RWPE2 (cell line): ENCODE measurements at places on chromosomes 5 and 9.

DNA sequence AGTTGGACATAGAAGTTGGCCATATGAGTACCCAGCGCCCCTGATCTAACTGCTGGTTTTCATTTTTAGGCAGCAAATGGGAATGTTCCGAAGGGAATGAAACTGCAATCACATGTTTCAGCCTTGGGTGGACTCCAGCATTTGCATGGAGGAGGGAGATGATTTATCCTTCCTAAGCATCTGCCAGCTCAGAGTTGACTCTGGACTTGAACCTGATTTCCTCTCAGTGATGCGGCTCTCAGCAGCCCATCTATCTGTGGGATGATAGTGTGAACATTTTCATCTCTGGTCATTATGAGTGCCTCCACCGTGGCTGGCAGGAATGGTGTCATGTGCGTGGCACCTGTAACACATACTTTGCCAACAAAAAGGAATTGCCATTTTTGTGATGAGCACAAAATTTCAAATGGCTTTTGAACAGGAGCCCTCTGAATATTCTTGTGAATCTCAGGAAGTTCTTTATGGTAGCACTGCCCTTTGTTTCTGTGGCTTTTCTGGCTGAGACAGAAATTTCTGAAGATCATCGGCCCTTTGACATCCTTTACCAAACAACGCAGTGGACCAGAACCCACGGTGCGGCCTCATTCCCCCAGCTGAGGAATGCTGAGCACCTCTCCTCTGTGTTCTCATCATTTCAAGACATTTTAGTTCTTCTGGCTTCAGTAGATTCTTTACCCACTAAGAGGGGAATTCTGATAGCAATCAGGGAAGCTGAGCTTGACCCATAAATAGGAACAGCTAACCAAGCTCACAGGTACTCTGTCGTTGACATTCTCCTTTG, 28.5 kb downstream of the FUBP3 start:
- H3K36me3 ChIP-seq: peaks cover 29% of the 10 kb centered on the region
- H3K27me3 ChIP-seq: no peaks in the 10 kb centered on the region
- H3K4me3 ChIP-seq: no peak overlapping the region
- no peak for DNase-seq
- no peaks in the 10 kb centered on the region for H3K4me1 ChIP-seq

- no peak overlapping the region for H3K27ac ChIP-seq
- peaks cover under 1% of the 10 kb centered on the region for H3K4me1 ChIP-seq
- H3K4me3 ChIP-seq: no peak overlapping the region
- no peak for DNase-seq
- H3K36me3 ChIP-seq: peaks cover 3% of the 10 kb centered on the region
- no peaks in the 10 kb centered on the region for H3K27me3 ChIP-seq
Measured at GRCh38 chr9:127781806-127782205, 3.3 kb upstream of the SH2D3C start.

DNA sequence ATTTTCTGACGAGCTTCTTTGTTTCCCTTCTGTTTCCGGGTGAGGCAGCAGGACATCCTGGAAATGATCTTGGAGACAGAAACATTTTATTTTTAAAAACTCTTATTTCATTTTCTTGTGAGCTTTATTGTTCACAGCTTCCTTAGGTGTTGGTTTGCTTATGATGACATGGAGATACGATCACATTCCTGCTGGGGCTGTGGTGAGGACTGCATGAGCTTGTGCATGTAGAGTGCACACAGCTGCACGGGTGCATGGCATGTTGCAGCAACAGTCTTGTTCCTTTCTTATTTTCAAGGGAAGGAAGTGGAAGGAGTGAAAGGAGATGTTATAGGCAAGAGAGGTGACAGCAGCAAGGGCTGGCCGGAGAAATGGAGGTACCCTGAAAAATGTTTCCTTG, 1.2 kb downstream of the BTNL8 start:
- H3K36me3 ChIP-seq: no peaks in the 10 kb centered on the region
- no peak overlapping the region for H3K4me3 ChIP-seq
- peaks cover 3% of the 10 kb centered on the region for H3K4me1 ChIP-seq
- no peak for DNase-seq

- H3K36me3 ChIP-seq: no peaks in the 10 kb centered on the region
- peak overlapping the region; percentile 41 for H3K27ac ChIP-seq
- H3K4me3 ChIP-seq: no peak overlapping the region
Measured at GRCh38 chr9:19130436-19130835, 3.1 kb upstream of the PLIN2 start.

GRCh38 chr5:2135833-2136232, 253.1 kb upstream of the IRX4 start:
- H3K27ac ChIP-seq: no peak overlapping the region
- no peak overlapping the region for H3K4me3 ChIP-seq
- peaks cover 4% of the 10 kb centered on the region for H3K4me1 ChIP-seq
- no peak for DNase-seq
